Activated T-helper 1 cell treated with Interleukin-2 at 50 U/mL for 16 hours (primary cell): ENCODE measurements at places on chromosomes 7 and 10.

- no peak for DNase-seq
These were observed 276.3 kb upstream of the KCND2 start for GRCh38 chr7:119996634-119997033.

DNA sequence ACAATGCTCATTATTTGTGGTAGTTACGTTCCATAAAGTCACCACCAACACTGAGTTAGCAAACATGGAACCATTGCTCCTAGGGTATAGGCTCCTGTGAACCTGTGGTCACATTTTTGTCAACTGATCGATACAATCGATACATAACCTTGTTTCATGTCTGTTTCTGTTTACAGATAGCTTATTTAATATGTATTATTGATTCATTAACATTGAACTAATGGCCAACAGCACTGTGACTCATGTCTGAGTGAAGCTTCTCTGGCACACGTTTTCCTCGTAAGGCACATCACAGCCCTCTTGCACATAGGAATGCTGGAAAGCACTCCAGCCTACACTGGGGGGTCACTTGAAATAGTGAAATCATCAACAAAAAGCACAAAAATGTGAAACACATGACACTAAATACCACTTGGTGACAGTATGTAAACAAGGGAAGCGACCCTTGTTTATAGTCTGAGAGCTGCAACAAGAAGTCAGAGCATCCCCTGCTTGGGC lies 27.0 kb downstream of the GHRHR start:
- DNase-seq: no peak

DNA sequence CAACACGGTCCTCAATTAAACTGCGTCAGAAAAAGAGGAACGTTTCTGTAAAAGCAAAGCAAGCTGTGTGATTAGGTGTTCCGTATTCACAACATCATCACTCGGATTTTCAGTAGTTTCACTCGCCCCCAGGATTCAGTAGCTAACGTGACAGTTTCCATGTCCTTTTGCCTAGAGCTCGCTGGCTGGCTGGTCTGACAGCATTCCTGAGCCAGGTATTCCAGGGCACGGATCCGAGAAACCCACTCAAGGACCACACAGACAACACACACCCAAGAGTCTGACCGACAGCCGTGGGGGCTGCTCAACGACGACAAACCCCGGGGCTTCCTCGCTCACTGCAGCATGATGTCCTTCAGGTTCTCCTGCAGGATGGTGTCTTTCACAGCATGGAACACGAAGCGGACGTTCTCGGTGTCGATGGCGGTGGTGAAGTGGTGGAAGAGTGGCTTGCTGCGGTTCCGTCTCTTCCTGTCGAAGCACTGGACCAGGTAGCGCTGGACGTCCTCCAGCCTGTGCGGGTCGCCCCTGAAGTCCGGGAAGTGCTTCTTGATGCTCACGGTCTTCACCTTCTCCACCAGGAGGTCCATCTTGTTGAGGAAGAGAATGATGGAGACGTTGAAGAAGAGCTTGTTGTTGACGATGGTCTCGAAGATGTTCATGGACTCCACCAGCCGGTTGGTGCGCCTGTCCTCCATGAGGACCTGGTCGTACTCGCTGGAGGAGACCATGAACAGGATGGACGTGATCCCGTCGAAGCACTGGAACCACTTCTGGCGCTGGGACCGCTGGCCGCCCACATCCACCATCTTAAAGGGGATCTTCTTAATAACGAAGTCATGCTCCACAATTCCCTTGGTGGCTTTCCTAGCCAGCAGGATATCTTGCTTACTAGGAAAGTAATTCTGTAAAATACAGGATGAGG lies 43.1 kb downstream of the AMZ1 start:
- DNase-seq: no peak

DNA sequence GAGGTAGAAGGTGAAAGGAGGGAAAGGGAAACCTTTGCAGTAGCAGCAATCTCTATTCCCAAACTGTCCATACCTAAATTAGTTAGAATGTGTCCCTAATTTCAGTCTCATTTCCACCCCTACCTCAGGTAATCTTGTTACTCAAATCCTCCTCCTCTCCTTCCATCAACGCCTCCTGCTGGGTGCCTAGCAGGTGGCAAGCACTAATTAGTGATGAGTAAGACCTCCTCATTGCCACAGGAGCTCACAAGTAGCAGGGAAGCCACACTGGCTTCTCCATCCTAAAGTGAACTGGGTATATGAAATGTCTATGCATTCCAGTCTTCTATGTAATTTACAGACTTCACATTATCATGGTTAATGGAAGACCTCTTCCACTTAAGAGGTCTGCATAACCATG lies 25.7 kb upstream of the FAM133B start:
- DNase-seq: no peak

DNA sequence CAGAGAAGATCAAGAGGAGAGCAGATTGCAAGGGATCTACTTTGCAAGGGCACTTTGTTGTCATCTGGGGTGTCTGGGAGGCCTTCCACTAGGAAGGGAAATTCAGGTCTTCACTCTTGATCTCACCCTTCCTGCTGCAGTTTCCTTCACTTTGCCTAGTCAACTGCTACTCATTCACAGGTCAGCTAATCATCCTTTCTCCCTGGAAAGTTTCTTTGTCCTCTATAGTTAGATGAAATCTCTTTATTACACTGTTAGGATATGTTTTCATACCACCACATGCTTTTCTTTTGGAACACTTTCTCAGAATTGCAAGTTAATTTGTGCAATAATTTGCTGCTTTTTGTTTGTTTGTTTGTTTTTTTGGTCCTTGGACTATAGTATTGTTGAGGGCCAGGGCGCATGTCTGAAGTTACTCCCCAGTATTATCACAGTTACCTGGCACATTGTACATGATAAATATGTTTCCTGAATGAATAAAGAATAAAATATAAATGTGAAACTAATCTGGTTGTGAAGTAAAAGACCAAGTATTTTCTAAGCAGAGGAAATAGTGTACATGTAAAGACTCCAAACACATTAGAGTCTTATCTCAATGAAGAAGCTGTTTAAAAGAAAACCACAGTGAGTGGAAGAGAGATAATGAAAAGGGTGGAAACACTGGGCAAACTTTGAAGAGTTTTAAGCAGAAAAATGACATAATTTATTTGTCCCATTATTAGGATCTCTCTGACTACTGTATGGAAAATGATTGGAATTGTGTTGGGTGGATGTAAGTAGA lies 139.9 kb upstream of the DGKB start:
- no peak for DNase-seq

DNA sequence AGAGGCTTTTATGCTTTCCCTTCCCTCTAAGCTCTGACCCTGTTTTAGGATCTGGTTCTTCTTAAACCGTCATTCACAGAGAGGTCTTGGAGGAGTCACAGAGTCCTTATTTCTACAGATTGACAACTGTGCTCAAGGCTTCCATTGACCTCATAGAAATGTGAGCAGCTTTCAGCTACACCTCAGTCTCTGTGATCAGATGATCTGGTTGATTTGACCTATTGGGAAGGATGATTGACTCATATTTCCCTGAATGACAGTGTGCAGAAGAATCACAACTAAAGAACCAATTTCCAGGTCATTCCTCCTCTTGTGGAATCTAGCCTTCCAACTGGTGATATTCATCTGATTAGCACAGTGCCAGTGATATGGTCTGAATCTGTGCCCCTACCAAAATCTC lies 3.4 kb downstream of the CYP3A4 start:
- DNase-seq: no peak

- no peak for DNase-seq
These were observed 101.4 kb downstream of the PPP1R17 start for GRCh38 chr7:31788445-31788844.

- no peak for DNase-seq
These were observed 12.3 kb upstream of the ASB4 start for GRCh38 chr7:95473276-95473985.

GRCh38 chr7:105892387-105892786 lies 16.0 kb upstream of the ATXN7L1 start:
- no peak for DNase-seq

DNA sequence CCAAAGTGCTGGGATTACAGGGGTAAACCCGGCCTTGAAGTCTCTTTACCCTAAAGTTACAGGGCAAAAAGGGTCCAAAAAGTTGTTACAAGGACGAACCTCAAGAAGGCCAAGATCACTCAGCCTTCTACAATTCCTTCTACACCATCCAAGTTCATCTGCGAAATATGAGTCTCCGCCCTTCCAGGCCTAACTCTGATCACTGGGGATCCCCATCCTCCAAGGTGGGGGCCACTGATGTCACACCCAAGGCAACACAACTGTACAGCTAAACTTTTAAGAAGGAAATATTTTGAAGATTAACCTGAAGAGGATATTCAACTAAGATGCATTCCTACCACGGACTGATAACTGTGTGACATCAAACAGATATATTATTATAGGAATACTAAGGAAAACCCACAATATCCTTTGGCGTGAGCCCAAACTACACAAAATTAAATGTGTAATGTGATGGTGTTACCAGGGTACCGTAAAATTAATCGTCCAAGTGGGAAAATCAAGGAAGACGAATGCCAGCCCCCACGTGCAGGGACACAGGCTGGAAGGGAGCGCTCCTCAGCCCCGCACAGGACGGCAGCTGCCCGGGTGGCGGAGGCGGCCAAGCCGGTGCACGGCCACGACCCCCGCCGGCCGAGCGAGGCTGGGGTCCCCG lies 1.0 kb downstream of the PAXIP1 start:
- no peak for DNase-seq

DNA sequence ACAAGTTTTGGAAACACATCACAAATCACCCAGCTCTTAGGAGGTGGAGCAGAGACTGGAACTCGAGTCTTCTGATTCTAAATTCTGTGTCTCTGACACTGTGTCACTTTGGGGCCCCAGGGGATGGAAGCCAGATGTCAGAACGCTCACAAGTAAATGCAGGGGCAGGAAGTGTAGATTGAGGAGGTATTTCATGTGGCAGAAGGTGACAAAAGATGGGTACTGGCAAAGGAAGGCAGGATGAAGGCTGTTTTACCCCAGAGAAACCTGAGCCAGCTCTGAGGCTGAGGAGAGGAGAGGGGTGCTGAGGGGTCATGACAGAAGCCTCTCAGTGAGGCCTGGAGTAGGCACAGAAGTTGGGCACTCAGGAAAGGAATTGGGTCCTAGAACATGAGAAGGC lies 6.0 kb upstream of the PURB start:
- peak; percentile 20 for DNase-seq
